K562 (cell line): ENCODE measurements at places on chromosomes 4 and X. TPM values are rescaled to one million over a fixed set of nuclear protein-coding genes. Genes with fewer than 3 reads are reported as not detected.

Gene SMIM31
- not detected in 2 replicates for total RNA-seq

Gene TLR2
- 0.09 and 0.22 TPM in 2 replicates for total RNA-seq

Gene ARHGEF9
- 0.24 and 0.25 TPM in 2 replicates for total RNA-seq

DNA sequence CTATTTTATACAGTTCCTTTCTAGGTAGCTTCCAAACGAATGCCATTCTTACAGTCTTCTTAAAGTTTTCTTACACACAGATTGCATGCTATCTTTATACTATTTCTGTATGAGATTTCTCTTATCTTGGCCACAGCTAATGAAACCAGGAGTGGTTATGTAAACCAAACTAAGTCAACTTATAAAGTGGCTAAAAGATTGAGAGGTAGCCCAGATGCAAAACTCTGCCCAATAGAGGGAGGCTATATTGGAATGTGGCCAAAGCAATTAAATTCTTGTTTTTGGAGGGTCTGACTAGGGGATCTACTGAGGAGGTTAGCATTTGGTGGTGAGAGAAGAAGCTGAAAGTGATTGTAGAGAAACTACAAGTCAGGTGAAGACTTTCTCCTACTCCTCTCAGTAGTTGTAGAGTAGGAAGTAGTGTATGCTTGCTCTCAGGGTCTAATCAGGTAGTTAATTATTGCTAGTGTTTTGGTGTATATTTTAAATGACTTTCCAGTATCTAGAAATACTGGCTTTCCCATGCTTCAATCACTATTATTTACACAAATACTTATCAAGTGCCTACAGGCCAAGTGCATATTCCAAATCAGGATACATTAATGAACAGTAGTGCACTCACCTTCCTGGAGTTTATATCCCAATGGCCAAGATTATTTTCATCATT, 104.2 kb upstream of the HPGD start:
- no peak for DNase-seq

- DNase-seq = peak; percentile 8
Measured at GRCh38 chrX:17547658-17548057, 172.7 kb downstream of the NHS start.

DNA sequence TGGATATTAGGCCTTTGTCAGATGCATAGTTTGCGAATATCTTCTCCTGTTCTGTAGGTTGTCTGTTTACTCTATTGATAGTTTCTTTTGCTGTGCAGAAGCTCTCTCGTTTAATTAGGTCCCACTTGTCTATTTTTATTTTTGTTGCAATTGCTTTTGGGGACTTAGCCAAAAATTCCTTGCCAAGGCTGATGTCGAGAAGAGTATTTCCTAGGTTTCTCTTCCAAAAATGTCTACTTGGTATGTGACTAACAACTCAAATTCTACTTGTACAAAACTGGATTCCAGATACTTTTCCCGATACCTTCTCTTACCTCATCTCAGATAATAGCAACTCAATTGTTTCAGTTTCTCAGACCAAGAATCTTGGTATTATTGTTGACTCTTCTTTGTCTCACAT, 142.4 kb upstream of the GLRA2 start:
- DNase-seq = no peak
